Occipital lobe (tissue), 3 donors: ENCODE measurements at places on chromosomes 5 and 9. TPM values are rescaled to one million over a fixed set of nuclear protein-coding genes. Genes with fewer than 3 reads are reported as not detected.

Gene PLPP7
- total RNA-seq: 5.5 TPM

Gene WNK2
- 16.4 TPM for total RNA-seq

DNA sequence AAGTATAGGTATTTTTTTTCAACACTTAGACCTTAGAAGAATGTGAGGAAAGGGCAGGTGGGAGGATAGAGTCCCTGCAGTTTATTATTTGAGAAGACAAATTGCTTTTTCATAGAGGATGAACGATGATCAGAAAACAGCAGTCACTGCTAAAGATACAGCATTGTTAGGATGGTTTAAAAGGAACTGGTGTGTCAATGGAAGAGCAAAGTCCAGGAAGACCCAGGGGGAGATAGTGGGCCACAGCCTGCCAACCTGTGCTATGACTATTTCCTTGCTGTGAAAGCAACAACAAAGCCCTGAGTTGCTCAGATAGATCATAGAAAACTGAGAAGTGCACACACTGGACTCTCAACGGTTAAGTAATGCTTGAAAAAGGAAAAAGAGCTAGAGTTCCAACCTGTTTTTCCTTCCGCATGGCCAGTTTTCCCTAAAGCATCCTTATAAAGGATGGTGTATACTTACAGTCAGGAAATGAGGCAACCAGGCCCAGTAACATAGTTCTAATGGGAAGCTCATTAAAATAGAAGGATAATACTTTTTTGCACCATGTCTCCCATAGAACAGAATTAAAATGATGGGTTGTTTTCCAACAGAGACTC is 153.8 kb downstream of the CEMIP2 start:
- no peak for DNase-seq

GRCh38 chr5:991472-992267 is 16.9 kb upstream of the NKD2 start:
- no peak for DNase-seq
